ENCODE measurements at places on chromosomes 1 and 21. TPM values are rescaled to one million over a fixed set of nuclear protein-coding genes. Genes with fewer than 3 reads are reported as not detected.

RGS8 gene
- not detected for total RNA-seq

OR2T33 gene
- not detected for total RNA-seq

SELP gene
- 27.7 TPM for total RNA-seq

OR2T3 gene
- total RNA-seq: not detected

IL20 gene
- not detected for total RNA-seq

TNFRSF14 gene
- 86.1 TPM for total RNA-seq

ALG6 gene
- total RNA-seq: 8.5 TPM

GOLPH3L gene
- 20.4 TPM for total RNA-seq

MYBPH gene
- not detected for total RNA-seq

FCRLA gene
- not detected for total RNA-seq

PPOX gene
- 23.5 TPM for total RNA-seq

OR6K3 gene
- total RNA-seq: not detected

CFHR5 gene
- total RNA-seq: not detected

TMIGD3 gene
- total RNA-seq: not detected

SLC16A4 gene
- 1.2 TPM for total RNA-seq

TRIM67 gene
- 0.58 TPM for total RNA-seq

VASH2 gene
- total RNA-seq: 0.53 TPM

OR10J4 gene
- not detected for total RNA-seq

Measured in glomerular endothelial cell (primary cell).